Mononuclear cell (primary cell): ENCODE measurements at places on chromosomes 16 and 17. TPM values are rescaled to one million over a fixed set of nuclear protein-coding genes. Genes with fewer than 3 reads are reported as not detected.

MPO gene
- 0.42 TPM for total RNA-seq

RPS6KB1 gene
- 86.8 TPM for total RNA-seq

WNT3 gene
- total RNA-seq: 0.10 TPM

ASGR2 gene
- total RNA-seq: 12.9 TPM

KRT12 gene
- total RNA-seq: not detected
